ENCODE measurements at places on chromosomes 3 and 15. TPM values are rescaled to one million over a fixed set of nuclear protein-coding genes. Genes with fewer than 3 reads are reported as not detected.
A peak's percentile ranks its signal among the peaks of the same experiment; 100 is the strongest.

The C3orf70 gene
- total RNA-seq = 1.9 TPM

GRCh38 chr3:128077202-128077624 lies 25.0 kb downstream of the SEC61A1 start:
- DNase-seq = no peak

DNA sequence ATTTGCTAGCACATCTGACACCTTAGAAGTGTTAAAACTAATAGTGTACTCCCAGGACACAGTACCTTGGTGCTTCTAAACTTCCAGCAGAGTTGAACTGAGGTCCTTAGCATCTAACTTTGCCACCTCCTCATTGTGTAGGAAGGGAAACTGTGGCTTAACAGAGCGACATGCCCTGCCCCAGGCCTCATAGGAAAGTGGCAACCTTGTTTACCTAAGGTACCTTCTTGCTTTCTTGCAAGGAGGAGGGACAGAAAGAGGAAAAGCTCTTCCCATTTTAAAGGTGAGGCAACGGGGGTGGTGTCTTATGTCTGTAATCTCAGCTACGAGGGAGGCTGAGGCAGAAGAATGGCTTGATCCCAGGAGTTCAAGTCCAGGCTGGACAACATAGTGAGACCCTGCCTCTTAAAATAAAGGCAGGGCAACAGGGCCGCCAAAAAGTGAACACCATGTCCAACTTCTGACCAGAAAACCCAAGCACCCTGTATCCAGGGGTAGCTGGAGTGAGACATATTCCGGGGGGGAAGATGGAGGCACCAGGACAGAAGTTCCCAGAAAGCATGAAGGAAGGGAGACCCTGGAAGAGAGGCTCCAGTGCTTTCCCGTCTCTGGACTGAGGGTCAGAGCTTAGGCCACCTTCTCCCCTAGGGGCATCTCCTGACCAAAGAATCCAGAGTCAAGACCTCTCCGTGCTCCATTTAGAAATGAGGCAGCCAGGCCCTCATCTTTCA lies 540 bp upstream of the KLHL40 start:
- no peak for DNase-seq

DNA sequence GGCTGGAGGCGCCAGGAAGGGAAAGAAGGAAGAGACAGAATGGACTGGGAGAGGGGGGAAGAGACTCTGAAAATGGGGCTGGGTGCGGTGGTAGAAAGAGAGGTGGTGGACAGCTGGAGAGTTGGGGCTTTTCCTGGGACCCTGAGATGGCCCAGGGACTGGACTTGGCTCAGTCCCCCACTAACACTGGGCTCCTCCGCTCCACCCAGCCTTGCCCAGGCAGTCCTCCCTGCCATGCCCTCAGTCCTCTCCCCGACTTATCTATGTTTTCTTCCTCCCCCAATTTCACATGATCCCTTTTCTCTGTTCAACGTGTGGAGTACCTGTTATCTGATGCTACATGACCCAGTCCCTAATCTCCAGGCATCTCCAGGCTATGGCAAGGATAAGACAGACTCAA lies 6.3 kb upstream of the HCN4 start:
- no peak for DNase-seq

The KIF7 gene
- 3.4 TPM for total RNA-seq

- no peak for DNase-seq
These were observed 252.3 kb downstream of the OCA2 start for GRCh38 chr15:27846722-27847395.

DNA sequence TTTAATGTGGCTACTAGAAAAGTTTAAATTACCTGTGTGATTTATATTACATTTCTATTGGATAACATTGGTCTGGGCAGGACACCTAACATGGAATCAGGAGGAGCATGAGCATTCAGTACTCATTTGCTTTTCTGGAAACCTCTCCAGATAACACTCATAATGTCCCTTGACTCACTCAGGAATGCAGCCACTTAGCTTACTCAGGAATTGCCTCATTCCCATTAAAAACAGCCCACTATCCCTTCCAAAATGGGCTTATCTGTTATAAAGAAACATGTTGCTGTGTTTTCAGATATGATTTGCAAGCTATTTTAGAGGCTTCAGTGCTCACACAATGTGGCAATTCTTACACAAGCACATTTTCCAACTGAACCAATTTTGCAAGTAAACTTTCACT lies 17.1 kb downstream of the GBE1 start:
- no peak for DNase-seq

The C2CD4B gene
- total RNA-seq = 0.15 TPM

The SLITRK3 gene
- 5.1 TPM for total RNA-seq

The IL17RC gene
- 38.0 TPM for total RNA-seq

GRCh38 chr3:101779822-101780381 lies 891 bp downstream of the NXPE3 start:
- DNase-seq = no peak

The PTH1R gene
- 1.9 TPM for total RNA-seq

DNA sequence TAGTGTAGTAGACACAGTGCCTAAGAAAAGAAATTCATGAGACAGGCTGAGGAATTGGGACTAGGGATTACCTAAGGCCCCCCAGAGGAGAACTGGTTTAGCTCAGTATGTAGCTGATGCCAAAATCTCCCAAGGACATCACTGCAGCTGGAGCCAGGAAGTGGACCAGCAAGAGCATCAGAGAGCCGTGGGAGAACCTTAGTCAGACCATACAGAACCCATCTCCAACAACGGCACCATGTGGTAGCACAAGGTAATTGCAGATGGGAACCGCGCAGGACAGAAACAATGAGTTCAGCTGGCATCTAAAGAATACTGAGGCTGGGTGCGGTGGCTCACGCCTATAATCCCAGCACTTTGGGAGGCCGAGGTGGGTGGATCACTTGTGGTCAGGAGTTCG lies 81.7 kb downstream of the WNT5A start:
- DNase-seq = no peak

DNA sequence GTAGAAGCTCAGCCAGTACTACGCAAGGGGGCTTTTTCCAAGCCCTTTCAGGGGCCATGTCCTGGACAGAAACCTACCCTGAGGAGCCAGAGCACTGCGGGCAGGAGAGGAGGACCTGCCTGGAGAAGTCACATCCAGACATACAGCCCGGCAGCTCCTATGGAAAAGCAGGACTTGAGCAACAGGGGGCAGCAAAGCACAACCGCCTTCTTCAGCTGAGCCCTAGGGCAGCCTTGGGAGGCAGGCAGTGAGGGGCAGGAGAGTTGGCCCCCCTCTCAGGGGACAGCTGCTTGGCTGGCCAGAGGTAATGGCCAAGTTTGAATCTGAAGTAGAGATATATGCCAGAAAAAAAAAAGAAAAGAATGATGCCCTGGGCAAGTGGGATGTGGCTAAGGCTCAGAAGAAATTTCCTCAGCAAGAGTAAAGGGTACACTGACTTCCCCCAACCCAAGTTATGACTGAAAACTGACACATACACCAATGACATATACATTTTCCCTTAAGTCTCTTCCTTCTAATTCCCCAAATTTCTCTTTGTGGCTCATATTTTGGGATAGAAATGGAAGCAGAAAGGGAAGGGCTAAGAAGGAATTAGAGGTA lies 56.9 kb downstream of the CYP19A1 start:
- no peak for DNase-seq

DNA sequence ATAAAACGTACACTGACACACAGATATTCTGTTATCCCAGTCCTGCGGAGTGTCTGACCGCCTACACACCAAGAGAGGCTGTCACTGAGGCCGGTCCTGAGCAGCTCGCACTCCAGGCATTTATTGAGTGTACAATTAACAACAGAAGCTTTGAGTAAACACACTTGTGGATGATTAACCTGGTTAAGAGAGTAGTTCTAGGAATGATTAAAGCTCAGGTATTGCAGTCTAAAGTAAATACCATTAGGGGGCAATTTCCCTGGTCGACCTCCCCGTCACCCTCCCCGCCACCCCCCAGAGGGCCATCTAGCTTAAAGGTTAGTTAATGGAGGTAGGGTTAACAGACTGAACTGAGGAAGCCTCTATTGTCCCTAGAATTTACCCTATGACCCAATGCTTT lies 1278.5 kb downstream of the NSUN3 start:
- no peak for DNase-seq

DNA sequence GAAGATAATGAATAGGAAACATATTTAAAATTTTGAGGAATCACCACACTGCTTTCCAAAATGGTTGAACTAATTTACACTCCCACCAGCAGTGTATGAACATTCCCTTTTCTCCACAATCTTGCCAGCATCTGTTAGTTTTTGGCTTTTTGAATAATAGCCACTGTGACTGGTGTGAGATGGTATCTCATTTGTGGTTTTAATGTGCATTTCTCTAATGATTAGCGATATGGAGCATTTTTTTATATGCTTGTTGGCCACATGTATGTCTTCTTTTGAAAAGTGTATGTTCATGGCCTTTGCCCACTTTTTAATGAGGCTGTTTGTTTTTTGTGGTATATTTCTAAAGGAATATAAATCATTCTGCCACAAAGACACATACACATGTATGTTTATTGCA lies 166.3 kb downstream of the NECTIN3 start:
- DNase-seq = no peak

DNA sequence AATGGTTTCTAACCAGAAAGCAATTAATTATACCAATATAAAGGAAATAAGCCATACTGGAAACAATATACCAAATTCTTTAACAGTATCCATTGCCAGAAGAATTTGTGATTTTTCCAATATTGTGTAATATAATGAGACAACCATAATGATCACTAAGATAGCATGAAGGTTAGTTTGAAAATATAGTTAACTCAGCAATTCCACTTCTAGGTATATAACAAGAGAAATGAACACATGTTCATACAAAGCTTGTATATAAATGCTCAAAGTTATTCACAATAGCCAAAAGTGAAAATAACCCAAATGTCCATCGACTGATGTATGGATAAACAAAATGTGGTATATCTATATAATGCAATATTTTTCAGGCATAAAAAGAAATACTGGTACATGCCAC lies 369.1 kb downstream of the TBC1D5 start:
- DNase-seq = no peak

DNA sequence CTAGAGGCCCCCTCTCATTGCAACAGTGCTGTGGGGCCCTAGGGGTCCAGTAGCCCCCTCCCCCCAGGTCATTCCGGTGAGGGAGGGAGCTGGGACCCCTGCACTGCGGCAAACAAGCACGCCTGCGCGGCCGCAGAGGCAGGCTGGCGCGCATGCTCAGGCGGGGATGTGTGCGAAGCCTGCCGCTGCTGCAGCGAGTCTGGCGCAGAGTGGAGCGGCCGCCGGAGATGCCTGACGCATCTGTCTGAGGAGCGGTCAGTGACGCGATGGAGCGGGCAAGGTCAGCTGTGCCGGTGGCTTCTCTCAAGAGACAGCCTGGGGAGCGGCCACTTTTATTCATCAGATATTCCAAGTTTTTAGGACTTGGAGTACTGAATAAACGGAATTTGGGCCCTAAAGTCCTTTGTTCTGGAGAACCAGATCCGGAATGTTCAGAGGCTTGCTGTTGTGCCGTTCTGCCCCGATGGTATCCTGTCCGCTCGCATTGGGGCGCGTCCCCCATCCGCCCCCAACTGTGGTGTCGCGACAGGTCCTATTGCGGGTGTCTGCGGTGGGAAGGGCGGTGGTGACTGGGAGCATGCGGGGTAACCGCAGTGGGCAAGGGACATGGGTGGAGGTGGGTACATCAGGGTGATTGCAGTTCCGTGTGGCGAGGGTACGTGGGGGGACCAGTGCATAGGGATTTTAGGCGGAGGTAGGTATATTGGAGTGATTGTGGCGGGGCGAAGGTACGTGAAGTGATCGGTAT lies at the start of the genes SNRPN and SNURF:
TSS of gene SNRPN (plus strand) at position 205 of the 748 bp plus-strand sequence. CDS start 19,467 bp downstream, outside the sequence.
TSS of gene SNURF (plus strand) at position 205 of the 748 bp plus-strand sequence. CDS start at position 267, 62 bp downstream.
- DNase-seq = peak; percentile 20

The KLF15 gene
- total RNA-seq = 1.8 TPM

DNA sequence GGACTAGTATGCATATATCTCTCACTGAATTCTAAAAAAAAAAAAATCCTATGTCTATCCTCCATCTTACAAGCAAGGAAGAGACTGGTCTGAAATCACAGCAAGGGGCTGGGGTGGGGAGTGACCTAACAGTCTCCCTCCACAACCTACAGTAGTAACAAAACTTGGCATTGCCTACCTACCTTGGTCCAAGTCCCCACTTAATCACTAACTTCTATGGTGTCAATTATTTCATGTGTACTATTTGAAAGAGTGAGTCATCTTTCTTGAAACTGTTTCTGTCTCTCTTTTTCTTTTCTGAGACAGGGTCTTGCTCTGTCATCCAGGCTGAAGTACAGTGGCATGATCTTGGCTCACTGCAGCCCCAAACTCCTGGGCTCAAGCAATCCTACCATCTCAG lies 36.8 kb downstream of the CHAC1 start:
- DNase-seq = no peak

The SPTBN5 gene
- 4.0 TPM for total RNA-seq

DNA sequence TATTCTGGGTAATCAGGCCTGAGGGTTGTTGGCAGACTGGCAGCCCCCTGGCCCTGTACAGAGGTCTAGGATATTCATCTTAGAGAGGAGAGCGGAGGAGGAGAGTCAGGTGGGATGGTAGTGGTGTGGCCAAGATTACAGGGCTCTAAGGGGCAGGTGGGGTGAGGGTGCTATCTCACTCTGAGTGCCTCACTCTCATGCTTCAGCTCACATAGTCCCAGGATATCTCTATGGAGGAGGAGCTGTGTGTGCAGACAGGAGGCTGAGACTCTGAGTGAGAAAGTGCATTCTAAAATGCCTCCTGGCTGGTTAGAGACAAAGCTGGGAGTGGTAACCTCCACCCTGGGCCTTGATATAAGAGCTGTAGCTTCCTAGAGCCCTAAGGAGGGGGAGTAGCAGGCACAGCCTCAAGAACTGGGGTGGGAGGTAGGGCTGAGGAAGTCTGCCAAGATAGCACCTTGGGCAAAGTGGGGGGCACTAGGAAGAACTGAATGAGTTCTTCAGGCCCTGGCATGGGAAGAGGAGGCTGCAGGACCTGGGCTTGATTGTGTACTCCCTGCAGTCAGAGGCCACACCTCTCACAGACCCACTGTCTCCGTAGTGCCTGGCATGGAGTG lies 39.9 kb downstream of the CLSTN2 start:
- DNase-seq = no peak

The EEF1AKMT4 gene
- total RNA-seq = 8.3 TPM

- no peak for DNase-seq
These were observed 61.0 kb downstream of the SCN5A start for GRCh38 chr3:38588371-38588971.

The PYGO1 gene
- total RNA-seq = 2.0 TPM

DNA sequence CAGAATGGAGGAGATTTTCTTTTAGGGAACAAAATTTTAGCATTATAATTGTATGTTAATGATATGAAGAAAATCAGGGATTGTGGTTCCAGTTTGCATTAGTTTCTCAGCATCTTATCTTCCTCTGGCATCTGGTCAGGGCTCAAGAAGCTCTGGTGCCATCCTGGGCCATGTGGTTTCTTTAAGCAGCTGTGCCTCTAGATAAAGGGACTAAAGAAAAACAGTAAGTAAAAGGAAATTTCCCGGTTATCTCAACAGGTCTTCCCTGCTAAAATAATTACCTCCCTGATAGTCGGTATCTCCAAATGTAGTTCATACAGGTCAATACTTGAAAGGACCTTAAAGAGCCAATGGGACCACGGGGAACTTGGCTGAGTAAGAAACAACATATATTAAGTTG lies 375.1 kb upstream of the RBMS3 start:
- no peak for DNase-seq
